Esophagus squamous epithelium (tissue), 5 donors: ENCODE measurements at places on chromosomes 11 and 22.

DNA sequence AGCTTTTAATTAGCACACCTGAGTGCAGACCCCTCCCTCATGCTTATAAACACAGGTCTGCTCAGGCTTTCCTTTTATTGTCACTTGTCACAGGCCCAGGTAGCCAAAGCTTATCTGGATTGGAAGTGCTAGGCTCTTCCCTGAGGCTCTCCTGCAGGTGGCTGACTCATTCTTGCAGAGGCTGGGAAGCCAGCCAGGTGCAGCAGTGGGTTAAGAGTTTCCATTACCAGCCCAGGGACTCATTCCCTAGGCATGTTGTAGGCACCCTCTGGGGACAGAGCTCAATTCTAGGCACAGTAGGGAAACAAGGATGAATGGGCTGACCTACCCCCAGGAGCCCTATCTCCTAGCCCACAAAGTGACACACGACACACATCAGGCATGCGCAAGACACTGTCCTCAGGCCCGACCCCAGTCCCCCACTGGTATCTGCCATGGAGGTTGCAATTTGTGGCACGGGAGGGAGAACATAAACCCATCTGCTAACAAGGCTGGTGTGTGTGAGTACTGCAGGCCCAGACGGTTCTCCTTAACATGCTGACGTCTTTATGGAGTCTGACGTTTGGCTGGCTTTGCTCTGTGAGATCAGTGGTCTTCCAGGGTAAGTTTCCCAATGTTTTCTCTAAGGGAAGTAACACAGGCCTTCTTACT lies 94.2 kb downstream of the ABTB2 start:
- DNase-seq, result no peak

GRCh38 chr11:35943713-35944502 lies at the start of gene LDLRAD3:
Gene LDLRAD3 (plus strand): TSS chr11:35944062. CDS start chr11:35944099, 37 bp downstream.
- DNase-seq, result no peak

DNA sequence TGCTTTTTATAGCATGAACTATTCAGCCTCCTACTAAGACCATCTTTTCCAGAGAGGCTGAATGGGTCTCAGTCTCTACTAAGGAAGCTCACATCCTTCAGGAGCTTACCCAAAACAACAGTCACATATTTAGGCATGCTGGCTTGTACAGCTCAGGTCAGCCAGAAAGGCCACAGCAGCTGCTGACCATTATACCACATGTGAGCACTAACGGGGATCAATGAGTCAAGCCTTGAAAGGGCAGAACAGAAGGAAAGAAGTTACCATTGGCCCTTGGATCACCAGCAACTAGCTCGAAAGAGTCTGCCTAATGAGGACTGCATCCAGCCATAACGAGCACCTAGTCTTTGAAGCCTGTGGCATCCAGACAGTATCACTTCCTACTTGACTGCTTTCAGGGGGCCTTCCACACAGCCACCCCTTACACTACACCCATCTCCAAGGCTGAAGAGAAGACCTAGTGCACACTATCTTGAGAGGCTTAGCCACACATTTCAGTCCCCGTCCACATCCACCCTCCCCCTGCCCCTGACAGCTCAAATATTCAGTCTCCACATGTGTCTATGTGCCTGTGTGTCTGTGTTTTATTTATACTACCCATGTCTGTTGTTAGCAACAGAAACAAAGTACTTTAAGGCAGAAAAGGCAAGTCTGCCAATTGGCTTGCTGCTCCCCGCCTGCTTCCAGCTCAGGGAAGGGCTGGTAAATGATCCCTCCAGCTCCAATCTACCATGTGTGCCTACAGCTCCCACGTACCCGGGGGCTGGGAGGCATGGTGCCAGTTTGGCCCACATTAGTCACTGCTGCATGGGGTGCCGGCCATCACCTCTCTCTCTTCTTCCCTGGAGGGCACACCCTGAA lies 95.5 kb downstream of the RPL27A start:
- DNase-seq, result no peak

DNA sequence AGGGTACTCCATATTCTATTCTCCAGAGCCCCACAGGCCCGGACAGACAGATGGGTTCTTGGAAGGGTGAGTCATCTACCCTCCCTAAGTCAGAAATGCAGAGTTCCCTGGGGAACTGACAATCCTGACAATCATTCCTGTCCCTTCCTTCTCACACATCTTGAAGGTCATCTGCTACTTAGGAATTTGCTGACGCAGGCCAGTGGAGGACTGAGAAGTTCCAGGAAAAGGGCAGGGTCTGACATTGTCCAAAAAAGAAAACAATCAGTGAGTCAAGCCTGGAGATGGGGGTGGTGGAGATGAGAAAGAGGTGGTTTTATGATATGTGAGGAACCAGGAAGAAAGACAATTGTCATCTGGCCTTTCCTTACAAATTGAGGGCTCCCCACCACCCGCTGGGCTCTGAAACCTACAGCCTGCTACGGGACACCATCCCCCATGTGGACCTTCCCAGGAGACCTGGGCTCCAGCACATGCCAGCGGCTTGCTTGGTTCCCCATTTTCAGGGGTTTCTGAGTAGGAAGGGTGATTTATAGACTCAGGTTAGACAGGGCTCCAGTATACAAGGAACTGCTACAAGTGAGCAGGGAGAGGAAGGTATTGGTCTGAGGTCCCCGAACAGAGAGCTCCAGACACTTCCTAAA lies 12.9 kb downstream of the CD59 start:
- no peak for DNase-seq

GRCh38 chr11:65547446-65548125 lies 10.6 kb downstream of the LTBP3 start:
- DNase-seq, result no peak

DNA sequence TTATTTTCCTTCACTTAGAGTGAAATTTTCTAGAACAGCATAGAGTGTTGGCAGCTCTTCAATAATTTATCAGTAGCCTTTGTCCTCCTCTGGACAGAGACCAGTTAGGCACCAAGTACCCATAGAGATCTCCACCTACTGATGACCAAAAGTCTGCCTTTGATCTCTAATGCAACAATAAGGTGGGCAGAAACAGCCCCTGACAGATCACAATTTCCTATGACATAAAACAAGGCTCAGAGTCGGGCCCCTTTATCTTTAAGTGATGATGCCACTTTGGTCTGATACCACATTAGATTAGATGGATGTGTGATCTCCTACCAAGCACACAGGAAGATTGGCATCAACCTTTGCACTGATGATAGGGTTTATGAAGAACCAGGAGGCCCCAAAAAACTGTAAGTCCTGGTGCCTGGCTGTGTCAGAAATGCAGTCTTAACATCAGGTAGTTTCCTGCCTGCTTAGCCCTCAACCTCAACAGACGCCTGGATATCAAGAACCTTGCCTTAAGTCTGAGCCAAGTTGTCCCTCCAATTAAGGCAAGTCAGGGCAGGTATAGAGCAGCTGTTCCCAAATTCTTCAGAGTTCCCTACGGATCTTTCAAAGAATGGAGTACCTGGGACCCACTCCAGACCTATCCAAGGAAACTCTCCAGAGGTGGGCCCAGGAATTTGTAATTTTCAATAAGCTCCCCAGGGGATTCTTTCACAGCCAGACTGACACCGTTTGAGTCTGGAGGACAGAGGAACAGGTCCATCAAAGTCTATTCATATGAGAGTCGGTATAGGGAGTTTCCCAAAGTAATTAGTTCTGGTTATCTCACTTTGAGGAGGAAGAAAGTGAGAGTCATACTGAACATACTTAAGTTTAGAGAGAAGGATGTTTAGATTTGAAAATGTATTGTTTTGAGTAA lies 30.6 kb upstream of the TMPRSS4 start:
- no peak for DNase-seq

DNA sequence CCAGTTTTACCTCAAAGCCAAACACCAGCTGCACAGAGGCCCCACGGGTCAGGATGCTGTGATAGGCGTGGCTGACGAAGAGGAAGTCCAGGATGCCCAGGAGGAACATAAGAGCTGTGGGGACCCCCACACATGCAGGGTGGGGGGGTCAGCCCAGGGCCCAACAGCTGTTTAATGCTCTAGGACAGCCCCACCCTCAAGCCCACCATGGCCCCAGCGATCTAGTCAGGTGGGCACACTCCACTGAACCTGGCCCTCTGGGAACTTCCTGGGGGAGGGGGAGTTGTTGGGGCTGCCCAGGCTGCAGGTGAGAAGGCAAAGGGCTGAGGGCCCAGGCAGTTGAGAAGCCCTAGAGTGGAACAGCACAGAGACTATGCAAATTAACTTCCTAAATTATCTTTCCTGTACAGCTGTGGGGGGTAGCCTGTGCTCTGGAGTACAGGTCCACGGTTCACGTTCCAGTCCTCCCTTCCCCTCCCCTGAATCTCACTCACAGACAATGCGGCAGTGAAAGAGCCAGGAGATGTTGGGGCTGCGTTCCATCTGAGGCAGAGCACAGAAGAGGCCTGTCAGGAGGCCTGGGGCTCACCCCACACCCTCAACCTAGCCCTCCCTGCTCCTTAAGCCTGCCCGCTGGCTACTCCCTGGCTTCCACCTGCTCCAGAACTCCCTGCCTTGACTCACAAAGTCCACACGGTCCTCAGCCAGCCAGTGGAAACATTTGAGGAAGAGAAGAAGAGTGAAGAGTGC lies 1.9 kb downstream of the SYVN1 start:
- DNase-seq, result no peak

GRCh38 chr11:126438691-126439090 lies 83.2 kb downstream of the ST3GAL4 start:
- no peak for DNase-seq

DNA sequence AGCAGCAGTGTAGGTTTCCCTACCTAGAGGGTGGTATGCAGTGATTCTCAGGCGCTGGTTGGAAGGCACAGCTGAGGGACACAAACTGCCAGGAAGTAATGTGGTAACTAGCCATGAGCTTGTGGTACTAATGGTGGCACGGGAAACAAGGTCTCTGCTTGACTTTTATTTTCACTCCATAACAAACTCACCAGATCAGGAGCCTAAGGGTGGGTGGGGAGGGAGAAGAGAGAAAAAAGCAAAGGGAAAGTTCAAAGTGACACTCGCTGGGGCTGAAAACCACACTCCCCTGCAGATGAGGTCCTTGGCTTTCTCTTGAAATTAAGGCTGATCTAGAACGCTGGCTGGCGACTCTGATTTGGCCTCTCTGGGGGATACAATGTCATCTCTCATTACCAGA lies 22.0 kb downstream of the TRAF6 start:
- no peak for DNase-seq

DNA sequence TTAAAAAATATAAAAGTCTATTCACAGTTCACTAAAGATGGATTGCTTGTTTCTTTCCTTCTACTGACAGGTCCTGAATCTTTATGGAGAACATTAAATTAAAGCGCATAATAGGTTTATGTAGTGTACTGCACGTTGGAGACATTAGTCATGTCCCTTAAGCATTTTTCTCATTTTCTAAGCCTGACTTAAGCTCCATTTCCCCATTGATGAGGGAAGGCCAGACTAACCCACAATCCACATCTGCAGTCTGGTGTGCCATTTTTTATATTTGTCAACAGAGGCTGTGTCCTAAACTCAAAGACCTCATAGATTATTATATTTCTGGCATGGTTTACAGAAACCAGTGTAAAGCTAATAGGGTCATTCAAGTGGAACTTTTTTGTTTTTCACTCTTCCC lies 39.9 kb downstream of the CADM1 start:
- DNase-seq, result no peak

GRCh38 chr11:10488121-10488933 lies 33.3 kb downstream of the AMPD3 start:
- DNase-seq, result no peak
